ENCODE measurements at places on chromosomes 7 and 10.

DNA sequence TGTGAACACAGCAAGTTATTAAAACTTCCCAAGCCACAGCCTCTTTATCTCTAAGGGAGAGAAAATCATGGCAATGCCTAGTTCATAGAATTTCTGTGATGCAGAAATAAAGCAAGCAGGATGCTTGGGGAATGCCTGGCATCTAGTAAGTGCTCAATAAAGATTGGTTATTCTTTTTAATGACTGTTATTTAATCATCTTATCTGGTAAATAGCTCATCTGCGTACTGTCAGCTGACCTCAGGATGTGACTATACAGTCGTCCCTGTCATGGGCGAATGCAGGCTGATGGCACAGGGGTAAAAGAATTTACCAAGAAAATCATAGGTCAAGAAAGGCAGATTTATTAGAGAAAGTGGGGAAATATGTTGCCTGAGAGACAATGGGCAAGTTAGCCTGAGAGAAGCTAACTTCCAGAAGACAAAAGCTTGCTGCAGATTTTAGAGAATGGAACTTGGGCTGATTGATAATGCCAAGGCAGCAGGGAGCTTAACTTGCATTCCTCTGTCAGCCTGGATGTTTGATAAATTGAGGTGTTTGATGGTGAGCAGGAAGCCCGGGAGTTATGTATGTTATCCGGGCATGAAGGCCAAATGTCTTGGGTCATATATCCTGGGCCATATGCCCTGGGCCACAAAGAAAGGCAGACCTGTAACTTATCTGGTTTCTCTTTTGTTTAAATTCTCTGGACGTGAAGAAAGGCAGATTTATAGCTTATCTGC lies 126.0 kb downstream of the KCNMA1 start:
- peak; percentile 19 for DNase-seq

GRCh38 chr7:4904346-4904745 lies 20.8 kb upstream of the RADIL start:
- DNase-seq = no peak

GRCh38 chr10:105154736-105155135 lies 513.6 kb downstream of the SORCS3 start:
- DNase-seq = no peak

DNA sequence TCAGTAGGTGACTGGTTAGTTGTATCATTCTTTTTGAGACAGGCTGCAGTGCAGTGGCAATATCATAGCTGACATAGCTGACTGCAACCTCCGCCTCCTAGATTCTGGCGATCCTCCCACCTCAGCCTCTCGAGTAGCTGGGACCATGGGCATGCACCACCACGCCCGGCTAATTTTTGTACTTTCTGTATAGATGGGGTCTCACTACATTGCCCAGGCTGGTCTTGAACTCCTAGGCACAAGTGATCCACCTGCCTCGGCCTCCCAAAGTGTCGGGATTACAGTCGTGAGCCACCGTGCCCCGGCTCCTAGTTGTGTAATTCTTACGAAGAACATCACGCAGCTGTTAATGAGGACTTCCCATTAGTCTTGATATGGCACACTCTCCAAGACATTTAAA lies 123.4 kb upstream of the VKORC1L1 start:
- DNase-seq = no peak

GRCh38 chr10:6918305-6918704 lies 338.2 kb upstream of the PRKCQ start:
- DNase-seq = no peak

DNA sequence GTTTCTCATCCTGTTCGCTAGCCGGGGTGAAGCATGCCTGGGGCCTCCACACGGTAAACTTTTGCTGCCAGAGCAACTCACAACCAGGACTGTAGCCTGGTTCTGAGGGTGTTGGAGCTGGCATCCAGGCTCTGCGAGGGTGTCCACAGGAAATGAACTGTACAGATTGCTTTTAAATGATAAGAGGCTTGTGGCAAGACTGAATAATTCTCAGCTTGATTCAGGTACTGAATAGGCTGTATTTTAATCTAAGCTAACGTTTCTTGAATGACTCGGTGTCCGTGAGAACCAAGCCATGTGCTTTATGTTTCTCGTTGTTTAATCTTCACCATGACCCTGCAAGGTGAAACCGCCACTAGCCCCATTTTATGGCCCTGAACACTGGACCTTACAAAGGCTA lies 49.3 kb downstream of the EEPD1 start:
- DNase-seq = no peak

DNA sequence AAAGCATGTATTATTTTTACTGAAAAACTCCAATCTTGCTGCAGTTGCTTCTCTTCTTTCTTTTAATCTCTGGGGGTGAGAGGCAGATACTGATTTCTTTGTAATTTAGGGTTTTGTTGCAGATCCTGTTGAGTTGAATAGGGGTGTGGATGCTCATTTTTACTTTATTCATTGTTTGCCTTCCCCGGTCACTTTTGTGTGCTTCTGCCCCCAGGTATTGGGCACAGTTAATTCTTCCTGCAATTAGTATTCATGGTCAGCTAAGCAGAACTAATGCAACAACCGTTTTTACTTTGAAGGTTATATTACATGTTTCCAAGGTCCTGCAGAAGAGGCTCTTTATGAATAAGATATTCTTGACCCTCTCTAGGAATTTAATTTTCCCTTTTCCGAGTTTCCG lies 96.4 kb downstream of the BUB3 start:
- no peak for DNase-seq

DNA sequence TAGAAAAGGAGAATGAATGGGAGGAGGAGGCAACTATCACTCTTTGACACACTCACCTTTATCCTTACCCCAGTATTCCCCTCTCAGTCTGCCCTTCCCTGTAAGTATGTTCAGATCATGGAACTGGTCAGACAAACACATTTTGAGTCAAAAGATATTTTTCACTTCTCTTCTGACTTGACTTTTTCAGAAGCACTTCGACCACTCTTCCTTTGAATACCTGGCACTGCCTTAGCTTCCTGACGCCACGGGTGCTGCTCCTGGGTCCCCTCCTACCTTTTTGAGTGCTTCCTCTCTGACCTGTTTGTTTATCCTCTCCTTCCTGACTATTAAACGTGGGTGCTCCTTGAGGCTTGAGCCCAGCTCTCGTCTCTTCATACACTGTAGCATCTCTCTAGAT lies 19.8 kb upstream of the C10orf67 start:
- no peak for DNase-seq

- DNase-seq = peak; percentile 74
These were observed 64.4 kb upstream of the ARID5B start for GRCh38 chr10:61836888-61837754.

- no peak for DNase-seq
These were observed 22.1 kb upstream of the GLCCI1 start for GRCh38 chr7:7946486-7946885.

GRCh38 chr10:105742184-105742583 lies 1101.1 kb downstream of the SORCS3 start:
- no peak for DNase-seq

GRCh38 chr7:54701982-54702381 lies 57.0 kb downstream of the SEC61G start:
- no peak for DNase-seq

- no peak for DNase-seq
These were observed 1.7 kb upstream of the LDB1 start for GRCh38 chr10:102121739-102122372.

DNA sequence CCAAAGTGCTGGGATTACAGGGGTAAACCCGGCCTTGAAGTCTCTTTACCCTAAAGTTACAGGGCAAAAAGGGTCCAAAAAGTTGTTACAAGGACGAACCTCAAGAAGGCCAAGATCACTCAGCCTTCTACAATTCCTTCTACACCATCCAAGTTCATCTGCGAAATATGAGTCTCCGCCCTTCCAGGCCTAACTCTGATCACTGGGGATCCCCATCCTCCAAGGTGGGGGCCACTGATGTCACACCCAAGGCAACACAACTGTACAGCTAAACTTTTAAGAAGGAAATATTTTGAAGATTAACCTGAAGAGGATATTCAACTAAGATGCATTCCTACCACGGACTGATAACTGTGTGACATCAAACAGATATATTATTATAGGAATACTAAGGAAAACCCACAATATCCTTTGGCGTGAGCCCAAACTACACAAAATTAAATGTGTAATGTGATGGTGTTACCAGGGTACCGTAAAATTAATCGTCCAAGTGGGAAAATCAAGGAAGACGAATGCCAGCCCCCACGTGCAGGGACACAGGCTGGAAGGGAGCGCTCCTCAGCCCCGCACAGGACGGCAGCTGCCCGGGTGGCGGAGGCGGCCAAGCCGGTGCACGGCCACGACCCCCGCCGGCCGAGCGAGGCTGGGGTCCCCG lies 1.0 kb downstream of the PAXIP1 start:
- DNase-seq = no peak

DNA sequence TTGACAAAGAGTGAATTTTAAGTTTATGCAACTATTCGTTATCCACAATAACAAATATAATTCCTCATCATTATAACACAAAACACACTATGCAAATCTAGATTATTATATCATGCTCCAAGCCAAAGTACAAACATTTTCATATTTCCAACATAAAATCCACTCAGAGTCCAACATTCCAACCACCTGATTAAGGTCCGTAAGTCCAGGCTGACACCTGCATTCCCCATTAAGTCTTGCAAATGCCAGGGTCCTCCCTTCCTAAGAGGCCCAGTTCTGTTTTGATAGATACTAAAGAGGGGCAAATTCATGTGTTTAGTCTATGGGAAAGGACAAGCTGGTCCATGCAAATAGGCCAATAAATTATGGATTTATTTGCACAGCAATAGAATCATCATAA lies 206.1 kb downstream of the POU6F2 start:
- DNase-seq = no peak

DNA sequence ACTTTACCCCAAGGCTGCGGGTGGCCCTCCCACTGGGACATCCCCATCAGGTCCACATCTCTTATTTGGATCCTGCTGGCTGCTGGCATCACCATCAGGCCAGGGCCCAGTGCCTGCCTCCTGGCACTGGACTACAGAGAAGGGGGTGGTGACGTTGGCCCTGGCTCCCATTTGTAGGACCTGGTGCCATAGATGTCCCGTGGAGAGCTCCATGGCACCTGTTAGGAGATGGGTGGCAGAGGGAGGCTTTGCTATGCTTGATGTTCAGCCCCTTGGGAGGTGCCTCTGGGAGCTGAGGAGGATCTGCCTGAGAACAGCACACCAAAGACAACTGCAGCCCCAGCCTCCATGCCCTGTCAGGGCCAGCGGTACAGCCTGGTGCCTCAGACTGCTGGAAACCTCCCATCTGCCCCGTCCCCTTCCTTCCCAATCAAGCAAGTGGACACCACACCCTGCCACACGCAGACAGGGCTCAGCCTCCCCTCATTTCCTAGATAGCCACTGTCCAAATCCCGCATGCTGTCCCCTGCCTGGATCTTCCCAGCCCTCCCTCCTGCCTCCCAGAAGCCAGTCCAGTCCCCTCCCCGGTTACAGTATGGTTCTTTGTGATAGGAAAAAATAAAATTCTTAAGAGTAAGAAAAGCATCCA lies 230.0 kb upstream of the GRB10 start:
- DNase-seq = no peak

GRCh38 chr7:37504801-37505200 lies 56.1 kb upstream of the ELMO1 start:
- DNase-seq = no peak

- DNase-seq = no peak
These were observed 149.2 kb downstream of the REEP3 start for GRCh38 chr10:63670291-63670898.

GRCh38 chr10:93894516-93895378 lies 969 bp downstream of the SLC35G1 start:
- no peak for DNase-seq

DNA sequence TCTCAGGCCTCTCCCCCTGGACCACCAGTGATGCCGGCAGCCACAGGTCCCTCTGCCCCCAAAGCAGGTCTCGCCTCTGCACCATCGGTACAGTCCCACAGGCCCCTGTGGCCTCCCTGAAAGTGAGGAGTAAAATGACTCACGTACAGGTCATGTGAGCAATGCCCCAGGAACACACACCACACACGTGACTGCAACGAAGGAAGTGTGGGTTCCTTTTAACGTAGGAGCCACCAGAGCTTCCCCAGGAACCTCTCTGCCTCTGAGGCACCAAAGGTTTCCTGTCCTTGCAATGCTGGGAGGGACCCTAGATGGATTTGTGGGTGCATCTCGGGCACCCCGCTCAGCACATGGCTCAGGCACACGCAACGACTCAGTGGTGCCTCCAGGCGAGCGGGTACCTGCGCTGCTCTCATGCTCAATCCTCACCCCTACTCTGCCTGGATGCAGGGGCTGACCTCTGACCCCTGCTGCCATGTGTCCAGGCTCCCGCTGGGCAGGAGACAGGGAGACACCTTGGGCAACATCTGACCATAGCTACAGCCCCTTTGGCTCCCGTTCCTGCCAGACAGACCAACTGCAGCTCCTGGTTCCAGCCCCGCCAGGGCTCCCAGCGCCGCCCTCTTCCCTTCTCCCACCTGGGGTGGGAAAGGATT lies 120.7 kb downstream of the PRKAG2 start:
- no peak for DNase-seq

DNA sequence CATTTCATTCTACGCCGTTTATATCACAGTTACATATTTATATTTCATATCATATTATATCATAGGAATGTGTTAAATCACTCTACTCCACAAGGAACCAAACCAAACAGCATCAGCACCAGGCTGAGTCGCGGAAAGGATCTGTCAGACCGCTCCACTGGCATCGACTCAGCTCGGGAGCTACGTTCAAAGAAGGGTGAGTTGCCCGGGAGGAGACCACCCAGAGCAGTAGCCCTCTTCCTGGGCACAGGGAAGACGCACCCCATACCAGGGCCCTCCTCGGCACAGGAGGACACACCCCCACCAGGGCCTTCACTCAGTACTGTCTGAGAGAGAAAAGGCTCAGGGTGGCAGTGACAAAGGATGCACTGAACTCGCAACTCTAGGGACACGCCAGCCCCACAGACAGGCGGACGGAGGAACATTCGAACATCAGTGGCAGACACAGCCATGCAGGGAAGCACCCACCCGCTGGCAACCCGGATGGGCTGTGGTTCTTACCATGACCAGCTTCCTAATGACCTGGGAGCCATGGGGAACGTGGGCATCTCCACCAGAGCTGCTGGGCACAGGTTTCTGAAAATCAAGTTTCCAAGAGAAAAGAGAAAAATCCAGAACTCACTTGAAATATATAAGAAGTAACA lies 28.7 kb downstream of the PITRM1 start:
- DNase-seq = no peak

DNA sequence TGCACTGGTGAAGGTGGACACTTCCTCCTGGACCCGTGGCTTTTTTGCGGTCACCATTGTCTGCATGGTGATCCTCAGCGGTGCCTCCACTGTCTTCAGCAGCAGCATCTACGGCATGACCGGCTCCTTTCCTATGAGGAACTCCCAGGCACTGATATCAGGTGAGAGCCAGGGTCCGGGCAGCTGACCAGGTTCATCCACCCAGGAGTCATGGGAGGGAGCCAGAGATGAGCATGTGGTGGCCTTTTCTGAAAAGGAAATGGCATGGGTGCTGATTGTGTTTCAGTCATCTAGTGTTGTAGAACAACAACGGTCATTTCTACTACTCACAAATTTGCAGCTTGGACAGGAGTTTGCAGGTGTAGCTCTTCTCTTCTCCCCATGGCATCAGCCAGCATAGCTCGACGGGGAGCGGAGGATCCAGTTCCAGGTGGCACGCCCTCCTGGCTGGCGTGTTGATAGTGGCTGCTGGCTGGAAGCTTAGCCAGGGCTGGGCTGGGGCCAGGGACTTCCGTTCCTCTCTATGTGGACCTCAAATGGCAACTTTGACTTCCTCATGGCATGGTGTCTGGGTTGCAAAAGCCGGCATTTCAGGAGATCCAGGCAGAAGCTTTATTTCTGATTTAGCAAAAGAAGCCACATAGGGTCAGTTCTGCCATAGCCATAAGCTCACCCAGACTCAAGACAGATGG lies 32.7 kb downstream of the SLC29A3 start:
- DNase-seq = no peak
